ENCODE measurements at places on chromosomes 3 and 15.

GRCh38 chr15:31511707-31512310 is 185.2 kb downstream of the KLF13 start:
- no peak for DNase-seq

DNA sequence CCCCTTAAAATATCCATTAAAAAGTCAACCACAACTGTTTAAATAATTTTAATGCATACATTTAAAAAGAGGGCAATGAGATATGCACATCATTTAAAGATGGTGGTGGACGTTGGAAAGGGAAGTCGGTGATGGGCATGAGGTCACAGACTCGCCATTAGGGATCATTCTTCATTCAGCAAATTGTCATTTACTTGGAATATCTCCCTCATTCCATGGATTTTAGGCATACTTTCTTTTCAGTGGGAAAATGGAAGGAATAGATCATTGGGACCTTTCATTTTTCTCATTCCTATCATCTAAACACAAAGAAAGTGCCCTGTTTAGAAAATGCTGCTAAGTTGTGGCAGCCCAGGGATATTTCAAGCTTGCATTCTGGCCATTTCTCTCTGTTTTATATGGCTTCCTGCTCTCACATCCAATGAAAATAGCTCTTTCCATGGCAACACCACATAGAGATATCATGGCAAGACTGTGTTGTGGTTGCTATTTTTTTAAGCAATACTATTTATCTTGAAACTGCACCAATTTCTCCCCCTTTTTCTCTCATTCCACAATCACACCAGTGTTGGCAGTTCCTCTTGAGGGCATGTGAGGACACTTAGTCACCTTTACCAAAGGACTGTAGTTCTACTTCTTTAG is 40.7 kb upstream of the LMCD1 start:
- DNase-seq = no peak

- DNase-seq = no peak
These were observed 723.9 kb upstream of the ALCAM start for GRCh38 chr3:104642827-104643226.

DNA sequence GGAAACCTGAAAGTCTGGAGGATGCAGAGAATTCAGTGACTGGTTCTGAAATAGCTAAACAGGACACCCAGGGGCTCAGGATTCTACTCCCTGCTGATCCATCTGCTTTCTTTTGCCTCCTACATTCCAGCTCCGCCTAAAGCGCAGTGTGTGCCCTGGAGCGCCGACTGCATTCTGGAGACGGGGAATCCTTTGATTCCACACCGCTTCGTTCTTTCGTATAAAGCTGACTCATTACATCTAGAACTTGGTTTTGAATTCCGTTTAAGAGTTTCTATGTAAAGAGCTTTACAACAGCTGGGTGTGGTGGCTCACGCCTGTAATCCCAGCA is 61.8 kb downstream of the SENP2 start:
- DNase-seq = no peak
